Stimulated activated CD8-positive, alpha-beta memory T cell treated with anti-CD3 and anti-CD28 coated beads, Interleukin-7, amount 100 ng/mL, for 24 hours (primary cell): ENCODE measurements at places on chromosomes 1 and 21.

GRCh38 chr1:14941864-14942263 lies 211.7 kb upstream of the TMEM51 start:
- no peak for DNase-seq

DNA sequence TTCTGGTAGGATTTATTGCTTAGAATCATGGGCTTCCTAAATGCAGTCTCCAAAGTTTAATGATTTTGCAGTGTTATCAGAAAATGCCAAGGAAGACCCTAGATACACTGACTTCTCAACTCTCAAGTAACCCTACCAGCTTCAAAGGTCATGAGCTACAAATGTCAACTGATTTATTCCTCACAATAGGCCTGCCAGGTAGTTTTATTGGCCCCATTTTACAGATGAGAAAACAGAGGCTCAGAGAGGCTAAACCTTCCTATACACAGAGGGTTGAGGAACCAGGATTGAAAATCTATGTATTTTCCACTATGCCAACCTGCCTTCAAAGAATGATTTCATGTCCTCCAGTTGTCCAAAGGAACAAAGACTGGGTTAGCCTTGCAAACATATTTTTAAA lies 384.4 kb upstream of the POU3F1 start:
- no peak for DNase-seq

- DNase-seq, result no peak
Observed at GRCh38 chr1:164880199-164880598, 321.2 kb downstream of the PBX1 start.

DNA sequence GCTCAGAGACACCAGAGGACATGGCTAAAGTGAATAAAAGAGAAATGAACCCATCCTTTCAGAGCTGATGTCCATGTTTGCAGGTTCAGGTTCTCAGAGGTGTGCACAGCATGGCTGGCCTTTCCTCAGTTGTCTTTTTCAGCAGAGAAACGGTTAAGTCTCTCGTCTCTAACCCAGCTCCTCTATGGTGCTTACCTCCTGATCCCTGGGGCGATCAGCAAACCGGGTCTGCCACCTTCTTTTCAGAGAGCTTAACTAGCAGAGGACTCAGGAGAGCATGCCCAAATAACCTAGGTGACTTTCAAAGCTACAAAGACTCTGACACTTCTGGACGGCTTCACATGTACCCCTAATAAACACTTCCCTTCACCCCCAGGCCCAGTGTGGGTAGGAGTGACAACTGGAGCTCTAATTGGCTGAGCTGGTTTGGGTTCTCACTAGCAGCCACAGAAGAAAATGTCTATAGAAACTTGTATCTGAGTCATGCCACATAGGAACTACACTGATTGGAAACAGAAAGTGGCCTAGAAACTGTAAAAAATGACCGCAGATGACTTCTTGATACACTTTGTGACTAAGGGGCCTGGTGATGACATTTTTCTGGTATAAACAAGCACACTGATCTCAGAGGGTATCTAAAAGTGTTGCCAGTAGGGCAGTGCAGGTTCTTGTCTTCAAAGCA lies at the start of gene AIM2:
AIM2 (minus strand) TSS at position 329 of the 682 bp plus-strand sequence. CDS start 3,267 bp downstream, outside the sequence.
- DNase-seq, result peak; percentile 30

- DNase-seq, result no peak
Observed at GRCh38 chr1:179785031-179785431, 41.9 kb downstream of the FAM163A start.

GRCh38 chr1:3355089-3355488 lies 99.4 kb upstream of the ARHGEF16 start:
- DNase-seq, result no peak

DNA sequence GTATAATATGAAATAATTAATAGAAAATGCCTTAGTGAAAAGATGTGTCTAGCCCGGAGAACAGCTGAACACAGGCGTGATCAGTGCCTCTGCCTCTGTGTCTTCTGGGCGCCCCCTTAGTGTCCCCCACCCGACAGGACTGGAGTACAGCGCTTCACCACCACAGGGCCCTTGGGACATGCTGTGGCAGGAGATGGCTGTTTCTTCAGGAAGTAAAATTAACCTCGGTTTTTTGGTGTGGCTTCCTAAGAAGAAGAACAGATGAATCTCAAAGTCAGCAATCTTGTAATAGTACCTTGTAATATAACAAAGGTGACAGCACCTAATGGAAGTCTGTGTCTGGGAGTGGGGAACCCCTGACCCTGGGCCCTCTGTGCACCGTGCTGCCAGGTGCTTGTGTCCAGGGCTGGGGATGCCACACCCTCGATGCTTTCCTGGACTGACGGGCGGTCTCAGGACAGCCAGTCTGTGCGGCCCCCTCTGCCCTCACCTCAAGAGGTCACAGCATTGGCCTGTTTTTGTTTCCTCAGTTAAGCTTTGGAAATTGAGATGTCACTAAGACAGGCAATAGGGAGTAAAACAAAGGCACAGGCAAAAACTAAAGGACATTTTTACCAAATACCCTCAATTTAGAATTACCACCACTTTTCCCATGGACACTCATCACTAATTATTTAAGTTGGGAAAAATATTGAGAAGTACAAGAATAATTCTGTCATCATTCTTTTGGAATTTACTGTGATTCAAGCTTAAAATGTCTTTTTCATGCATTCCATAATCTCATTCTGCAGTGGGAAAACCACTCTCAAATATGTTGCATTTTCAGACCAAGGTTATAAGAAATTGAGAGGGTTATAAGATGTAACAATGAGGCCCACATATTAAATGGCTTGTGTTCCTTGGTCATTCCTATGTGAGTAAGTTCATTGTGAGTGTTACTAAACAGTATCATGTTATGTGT lies 79.3 kb downstream of the ADARB1 start:
- no peak for DNase-seq

- no peak for DNase-seq
Observed at GRCh38 chr1:241749041-241749944, 97.2 kb downstream of the WDR64 start.

DNA sequence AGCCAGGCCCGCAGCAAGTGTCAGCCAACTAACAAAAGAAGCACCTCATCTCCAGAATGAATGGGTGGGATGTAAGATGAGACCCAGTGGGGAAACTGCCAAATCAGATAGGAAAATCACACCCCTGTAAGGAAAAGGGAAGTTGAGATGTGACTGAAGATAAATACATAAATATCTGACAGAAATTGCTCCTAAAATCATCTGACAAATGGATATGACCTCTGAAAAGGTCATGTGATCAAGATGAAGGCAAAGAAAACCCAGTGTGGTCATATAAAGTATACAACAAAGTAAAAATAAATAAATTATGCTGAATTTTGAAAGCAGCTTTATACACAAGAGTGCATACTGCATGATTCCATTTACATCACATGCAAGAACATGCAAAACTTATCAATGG lies 12.7 kb downstream of the SIPA1L2 start:
- DNase-seq, result no peak

GRCh38 chr1:64775113-64775512 lies 30.2 kb downstream of the RAVER2 start:
- DNase-seq, result no peak

GRCh38 chr21:45767071-45768006 lies 123.8 kb downstream of the PCBP3 start:
- no peak for DNase-seq

DNA sequence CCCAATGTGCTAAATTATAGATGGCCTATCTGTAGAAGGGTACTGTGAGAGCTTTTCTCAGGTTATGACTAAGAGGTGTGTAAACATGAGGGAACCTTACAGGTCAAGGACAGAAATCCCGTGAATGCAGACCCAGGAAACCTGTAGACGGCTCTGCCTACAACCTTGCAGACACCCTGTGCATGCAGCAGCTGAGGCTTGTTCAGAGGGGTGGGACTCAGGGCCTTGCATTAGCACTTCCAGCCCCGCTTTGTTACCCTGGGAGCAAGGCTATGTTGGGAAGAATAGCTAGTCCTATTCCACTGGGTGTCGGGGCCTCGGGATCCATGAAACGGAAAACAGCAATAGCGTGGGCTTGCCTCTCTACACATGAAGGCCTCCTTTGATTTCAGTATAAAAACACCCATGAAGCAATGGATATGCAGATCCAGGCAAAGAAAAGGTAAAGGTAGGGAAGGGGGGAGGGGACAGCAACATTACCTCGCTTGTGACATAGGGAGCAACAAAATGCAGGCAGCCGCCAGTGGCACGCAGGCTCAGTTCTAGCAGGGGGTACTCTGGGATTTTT lies 9.5 kb upstream of the NDUFS5 start:
- DNase-seq, result no peak

- DNase-seq, result no peak
Observed at GRCh38 chr21:31173881-31174555, 135.7 kb upstream of the KRTAP19-8 start.

- DNase-seq, result no peak
Observed at GRCh38 chr1:80659161-80659560, 1141.6 kb upstream of the ADGRL2 start.

GRCh38 chr1:85708829-85709227 lies 595 bp upstream of the ZNHIT6 start:
- no peak for DNase-seq

DNA sequence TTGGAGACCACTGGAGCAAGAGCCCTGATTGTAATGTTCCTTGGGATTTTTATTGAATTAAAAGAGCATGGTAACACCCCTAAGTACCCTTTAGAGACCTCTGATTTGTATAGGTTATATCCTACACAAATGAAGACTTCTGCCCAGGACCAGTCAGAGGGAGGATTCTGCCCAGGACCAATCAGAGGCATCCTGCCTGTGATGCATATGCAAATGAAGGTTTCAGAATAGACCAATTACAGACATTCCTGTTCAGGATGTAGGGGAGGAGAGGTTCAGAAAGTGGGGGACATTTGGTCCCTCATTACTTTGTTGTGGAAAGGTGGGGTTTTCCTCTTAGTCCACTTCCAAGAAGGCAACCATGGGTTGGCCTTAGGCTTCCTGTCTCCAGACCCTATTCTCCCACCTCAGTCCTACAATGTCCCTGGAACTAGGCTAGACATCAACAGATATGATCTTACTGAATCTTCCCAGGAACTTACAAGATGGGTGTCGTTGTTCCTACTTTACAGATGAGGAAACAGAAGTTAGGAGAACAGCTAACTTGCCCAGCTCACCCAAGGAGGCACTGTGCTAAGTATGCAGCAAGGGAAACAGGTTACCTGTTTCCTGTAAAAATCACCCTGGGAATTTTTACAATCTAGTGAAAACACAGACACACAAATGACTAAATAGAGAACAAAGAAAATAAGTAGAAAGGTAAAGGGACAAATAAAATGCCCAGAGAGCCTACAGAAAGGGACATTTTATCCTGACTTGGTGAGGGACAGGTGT lies 36.8 kb upstream of the SFPQ start:
- DNase-seq, result no peak

- DNase-seq, result no peak
Observed at GRCh38 chr1:230167419-230167852, 100.4 kb downstream of the GALNT2 start.

GRCh38 chr1:60573726-60574409 lies 500.3 kb upstream of the C1orf87 start:
- no peak for DNase-seq

DNA sequence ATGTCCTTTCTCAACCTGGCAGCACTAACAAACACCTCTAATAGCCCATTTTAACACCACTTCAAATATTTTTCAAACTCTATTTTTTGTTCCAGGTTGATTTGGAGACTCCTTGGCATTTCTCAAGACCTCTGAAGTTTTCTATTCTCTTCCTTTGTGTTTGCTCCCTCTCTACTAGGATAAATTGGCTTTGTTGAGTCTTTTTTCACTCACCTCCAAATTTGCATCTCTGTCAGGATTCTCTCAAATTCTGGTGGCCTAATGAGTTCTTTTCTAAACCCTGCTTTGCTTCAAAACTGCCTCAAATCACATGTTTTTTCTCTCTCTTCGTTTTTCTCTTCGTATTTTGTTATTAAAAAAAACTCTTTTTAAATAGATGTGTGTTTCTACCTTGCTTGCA lies 582.2 kb upstream of the ADGRL4 start:
- DNase-seq, result no peak

DNA sequence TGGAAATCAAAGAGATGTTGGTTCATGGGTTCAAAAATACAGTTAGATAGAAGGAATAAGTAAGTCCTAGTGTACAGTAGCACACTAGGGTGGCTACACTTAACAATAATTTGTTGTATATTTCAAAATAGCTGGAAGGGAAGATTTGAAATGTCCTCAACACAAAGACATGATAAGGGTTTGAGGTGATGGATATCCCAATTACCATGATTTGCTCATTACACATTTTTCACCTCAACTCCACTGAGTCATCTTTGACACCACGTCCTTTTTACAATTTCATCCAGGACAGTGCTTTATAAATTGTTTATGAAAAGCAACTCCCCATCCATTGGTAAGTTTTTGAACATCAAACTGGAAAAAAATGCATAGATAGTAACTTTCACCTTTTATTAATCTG lies 208.3 kb downstream of the ZC3H11B start:
- DNase-seq, result no peak

GRCh38 chr21:38511662-38512243 lies 13.5 kb upstream of the ERG start:
- DNase-seq, result no peak

DNA sequence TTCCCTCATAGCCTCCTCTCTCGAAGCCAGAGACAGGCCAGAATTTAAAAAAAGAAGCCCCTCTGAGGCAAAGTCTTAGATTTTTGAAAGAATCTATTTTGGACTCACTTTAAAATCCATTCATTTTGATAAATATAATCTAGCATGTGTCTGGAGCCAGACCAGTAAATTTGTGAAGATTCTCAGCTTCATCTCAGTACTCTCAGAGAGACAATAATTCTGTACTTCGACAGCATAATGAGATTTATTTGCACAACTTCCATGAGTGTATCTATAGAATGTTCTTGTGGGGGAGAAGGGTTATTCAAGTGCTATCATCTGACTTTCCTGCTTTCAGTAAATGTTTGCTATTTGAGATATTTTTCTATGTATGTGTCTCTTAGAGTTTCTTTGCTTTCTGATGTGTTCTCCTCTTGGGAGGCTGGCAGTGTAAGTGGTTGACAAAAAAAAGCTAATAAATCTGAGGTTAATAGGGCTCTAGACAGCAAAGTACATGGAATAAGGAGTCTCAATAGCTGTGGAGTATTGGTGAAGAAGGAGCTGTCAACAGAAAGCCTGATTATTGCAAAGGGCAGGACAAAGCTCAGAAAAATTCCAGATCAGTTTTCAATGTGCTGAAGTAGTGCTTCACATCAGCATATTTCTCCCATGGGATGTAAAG lies 223.0 kb downstream of the PTBP2 start:
- DNase-seq, result no peak

DNA sequence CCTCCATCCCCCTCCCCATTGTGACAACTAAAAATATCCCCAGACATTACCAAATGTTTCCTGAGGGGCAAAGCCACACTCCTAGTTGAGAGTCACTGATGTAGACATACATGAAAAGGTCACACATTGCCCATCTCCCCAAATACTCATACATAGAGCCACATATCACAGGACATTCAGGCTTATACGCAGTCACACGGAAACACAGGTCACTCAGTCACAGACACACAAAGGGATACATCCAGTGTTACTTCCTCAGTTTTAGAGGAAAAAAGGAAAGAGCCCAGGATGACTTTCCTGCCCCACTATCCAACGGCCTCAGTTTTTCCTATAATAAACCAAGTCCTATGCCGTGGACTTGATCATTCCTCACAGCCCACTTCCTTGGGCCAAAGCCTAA lies 1.9 kb downstream of the SLC39A1 start:
- DNase-seq, result no peak

GRCh38 chr1:1780598-1781525 lies 2.6 kb upstream of the NADK start:
- no peak for DNase-seq

GRCh38 chr1:79204779-79205479 lies 198.4 kb upstream of the ADGRL4 start:
- no peak for DNase-seq

GRCh38 chr1:225658041-225658440 lies 5.1 kb upstream of the ENAH start:
- no peak for DNase-seq

- no peak for DNase-seq
Observed at GRCh38 chr1:36884029-36884701, 150.2 kb downstream of the GRIK3 start.
